MG63 (cell line): ENCODE measurements at places on chromosomes 3 and 15. TPM values are rescaled to one million over a fixed set of nuclear protein-coding genes. Genes with fewer than 3 reads are reported as not detected.
A peak's percentile ranks its signal among the peaks of the same experiment; 100 is the strongest.

UACA gene
- total RNA-seq: 37.6 and 51.6 TPM in 2 replicates

MESP2 gene
- total RNA-seq: 1.8 TPM in 1 of 2 replicates, not detected in the other

ADIPOQ gene
- not detected in 2 replicates for total RNA-seq

SNTN gene
- not detected in 2 replicates for total RNA-seq

FBXO22 gene
- total RNA-seq: 51.6 and 74.1 TPM in 2 replicates

FSTL1 gene
- 642 and 656 TPM in 2 replicates for total RNA-seq

EFCAB12 gene
- total RNA-seq: 0.03 TPM in 1 of 2 replicates, not detected in the other

TRPM1 gene
- not detected in 2 replicates for total RNA-seq

ACTL6A gene
- total RNA-seq: 152 and 159 TPM in 2 replicates

P2RY12 gene
- total RNA-seq: not detected in 2 replicates

LYSMD4 gene
- 7.0 and 7.6 TPM in 2 replicates for total RNA-seq

- no peak for DNase-seq
Measured at GRCh38 chr3:159210336-159210735, 408.5 kb downstream of the MFSD1 start.

DNA sequence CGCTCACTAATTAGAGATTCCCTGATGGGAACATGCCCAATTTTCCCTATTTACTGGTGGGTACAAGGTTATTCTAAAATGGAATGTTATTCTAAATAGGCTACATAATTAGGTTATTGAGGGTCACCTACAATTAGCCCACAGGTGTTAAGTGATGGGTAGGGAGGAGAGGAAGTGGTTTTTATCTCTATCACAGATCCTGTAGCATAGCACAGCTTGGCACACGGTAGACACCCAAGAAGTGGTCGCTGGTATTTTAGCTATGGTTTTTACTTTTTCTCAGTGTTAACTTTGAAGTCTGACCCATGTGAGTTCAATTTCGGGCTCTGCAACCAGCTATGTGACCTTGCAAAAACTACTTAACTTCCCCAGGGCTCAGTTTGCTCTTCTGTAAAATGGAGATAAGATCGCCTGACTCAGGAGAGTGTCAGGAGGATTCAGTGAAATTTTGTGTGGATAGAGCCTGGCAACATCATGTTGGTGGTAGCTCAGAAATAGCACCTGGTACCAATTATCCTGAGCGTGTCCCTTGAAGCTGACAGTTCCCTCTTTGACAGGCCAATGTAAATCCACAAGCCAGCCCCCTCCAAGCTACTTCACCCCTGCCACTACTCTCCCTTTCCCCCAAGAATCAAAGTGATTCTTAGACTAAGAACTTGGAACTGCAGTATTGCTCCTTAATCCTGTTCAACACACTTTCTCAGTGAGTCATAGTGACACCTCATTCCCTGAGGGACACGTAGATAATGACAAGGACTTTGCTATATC lies 8.7 kb upstream of the LMCD1 start:
- DNase-seq: no peak

GRCh38 chr3:119602676-119603075 lies 5.0 kb downstream of the PLA1A start:
- DNase-seq: no peak

GRCh38 chr3:112519424-112520001 lies 20.2 kb upstream of the BTLA start:
- peak; percentile 3 for DNase-seq

- DNase-seq: no peak
Measured at GRCh38 chr3:72797773-72798543, 50.3 kb downstream of the SHQ1 start.

DNA sequence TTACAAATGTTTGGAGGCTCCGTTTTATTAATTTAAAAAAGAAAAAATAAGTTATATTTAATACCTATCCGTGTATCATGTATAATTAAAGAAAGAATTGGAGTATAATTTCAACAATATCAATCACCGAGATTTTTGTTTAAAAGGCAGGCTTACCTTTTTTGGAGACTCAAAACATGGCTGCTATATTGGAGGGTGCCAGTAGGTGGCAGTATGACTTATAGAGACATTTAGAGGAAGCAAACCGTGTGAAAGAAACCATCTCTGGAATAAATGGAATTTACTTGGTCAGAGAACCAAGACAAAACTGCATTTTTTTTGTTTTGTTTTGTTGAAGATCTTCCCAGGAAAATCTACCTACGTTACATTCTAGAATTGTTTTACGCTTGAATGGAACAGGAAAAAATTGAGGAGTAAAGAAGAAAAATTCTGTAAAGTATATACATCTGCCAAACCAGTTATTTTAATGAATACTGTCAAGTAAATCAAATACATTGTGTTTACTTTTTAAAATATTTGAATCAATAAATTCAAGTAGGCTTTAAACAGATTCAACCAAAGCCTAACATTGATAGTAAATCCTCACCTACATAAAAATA lies 802.6 kb upstream of the ALCAM start:
- peak; percentile 18 for DNase-seq

GRCh38 chr15:65413760-65414144 lies 9.0 kb downstream of the IGDCC4 start:
- no peak for DNase-seq

DNA sequence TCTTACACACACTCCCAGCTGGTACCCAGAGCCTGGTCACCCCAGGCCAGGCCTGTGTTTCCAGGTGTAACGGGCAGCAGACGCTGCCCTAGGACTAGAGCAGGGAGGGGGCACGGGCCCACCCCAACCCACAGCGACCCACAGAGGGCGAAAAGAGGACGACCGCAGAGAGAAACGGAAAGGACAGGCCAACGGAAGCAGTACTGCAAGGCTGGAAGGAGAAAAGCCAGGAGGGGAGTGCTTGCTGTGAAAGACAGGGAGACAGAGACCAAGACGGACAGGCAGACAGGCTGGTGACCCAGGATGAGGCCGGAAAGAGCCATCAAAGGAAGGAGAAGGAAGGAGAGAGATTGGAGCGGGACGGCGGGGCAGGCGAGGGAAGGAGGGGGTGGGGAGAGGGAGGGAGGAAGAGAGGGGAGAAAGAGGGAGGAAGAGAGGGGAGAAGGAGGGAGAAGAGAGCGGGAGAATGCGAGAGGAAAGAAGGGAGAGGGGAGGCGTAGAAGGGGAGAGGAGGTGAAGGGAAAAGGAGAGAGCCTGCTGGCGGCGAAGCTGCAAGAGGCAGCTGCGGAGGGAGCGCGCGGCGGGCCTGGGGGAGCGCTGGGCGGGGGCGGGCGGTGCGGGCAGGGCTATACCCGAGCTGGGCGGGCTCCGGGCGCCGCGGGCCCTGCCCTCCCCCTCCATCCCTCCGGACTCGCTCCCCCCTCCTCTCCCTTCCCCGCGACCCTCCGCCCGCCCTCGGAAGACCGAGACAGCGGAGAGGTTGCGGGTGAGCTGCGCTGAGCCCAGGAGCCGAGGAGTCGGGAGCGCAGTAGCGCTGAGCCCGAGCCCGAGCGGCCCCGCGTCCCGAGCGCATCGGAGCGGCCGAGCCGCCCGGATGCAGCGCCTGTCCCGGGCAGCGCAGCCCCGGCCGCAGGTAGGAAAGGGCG lies at the start of gene SLC6A1:
TSS of gene SLC6A1 (plus strand) at position 732 of the 926 bp plus-strand sequence. CDS start 24,464 bp downstream, outside the sequence.
- DNase-seq: no peak

DNA sequence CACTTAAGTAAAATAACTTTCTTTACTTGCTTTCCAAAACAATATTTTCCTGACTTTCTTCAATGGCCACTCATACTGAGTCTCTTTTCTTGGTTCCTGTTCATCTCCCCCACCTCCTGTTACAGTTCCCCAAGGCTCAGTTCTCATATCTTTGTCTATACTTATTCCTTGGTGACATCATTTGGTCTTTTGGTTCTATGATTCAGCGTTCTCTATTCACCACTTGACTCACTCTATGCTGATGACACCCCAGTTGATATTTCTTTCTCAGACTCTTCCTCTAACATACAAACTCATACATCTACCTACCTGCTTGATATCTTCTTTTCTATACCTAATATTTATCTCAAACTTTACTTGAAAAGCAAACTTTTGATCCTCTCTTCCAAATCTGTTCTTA lies 85.0 kb upstream of the P3H2 start:
- no peak for DNase-seq

- DNase-seq: peak; percentile 85
Measured at GRCh38 chr15:84748274-84749110, at the start of gene ZNF592. TSS of gene ZNF592 (plus strand) at chr15:84748592. CDS start at chr15:84782676, 34,084 bp downstream.

GRCh38 chr15:87144775-87145174 lies 1065.1 kb downstream of the AGBL1 start:
- peak; percentile 12 for DNase-seq

- DNase-seq: no peak
Measured at GRCh38 chr3:113254171-113254947, 43.0 kb downstream of the BOC start.

- no peak for DNase-seq
Measured at GRCh38 chr15:71781179-71781964, 29.0 kb upstream of the NR2E3 start.

DNA sequence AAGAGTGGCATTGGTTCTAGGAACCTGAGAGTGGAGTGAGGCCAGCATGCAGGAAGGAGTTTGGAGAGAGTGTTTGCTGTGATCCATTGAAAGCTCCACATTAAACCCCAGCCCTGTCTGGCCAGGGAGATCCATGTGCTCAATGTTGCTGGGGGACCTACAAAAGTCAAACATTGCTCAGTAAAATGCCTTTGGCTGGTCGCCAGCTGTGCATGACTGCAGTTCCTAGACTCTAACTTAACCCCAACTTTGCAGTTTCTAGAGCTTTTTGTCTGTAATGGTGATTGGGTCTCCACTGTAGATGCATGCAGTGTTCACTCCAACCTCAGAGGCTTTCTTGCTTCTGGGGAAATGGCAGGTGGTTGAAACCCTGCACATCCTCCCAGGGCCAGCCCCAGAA lies 99.7 kb upstream of the ABHD17C start:
- DNase-seq: no peak

DNA sequence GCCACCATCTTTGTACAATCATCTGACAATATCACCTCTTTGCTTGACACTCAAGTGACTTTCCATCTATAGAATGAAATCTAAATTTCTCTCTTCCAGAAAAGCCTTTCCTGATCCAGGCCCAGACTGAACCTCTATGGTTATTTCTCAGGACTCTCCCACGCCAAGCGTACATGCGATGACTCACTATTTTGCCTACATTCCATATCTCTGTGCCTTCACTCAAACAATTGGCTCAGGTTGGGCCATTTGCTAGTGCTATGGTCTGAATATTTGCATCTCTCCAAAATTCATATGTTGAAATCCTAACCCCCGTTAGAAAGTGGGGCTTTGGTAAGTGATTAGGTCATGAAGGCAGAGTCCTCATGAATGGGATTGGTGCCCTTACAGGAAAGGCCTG lies 43.9 kb downstream of the ST3GAL6 start:
- DNase-seq: no peak

DNA sequence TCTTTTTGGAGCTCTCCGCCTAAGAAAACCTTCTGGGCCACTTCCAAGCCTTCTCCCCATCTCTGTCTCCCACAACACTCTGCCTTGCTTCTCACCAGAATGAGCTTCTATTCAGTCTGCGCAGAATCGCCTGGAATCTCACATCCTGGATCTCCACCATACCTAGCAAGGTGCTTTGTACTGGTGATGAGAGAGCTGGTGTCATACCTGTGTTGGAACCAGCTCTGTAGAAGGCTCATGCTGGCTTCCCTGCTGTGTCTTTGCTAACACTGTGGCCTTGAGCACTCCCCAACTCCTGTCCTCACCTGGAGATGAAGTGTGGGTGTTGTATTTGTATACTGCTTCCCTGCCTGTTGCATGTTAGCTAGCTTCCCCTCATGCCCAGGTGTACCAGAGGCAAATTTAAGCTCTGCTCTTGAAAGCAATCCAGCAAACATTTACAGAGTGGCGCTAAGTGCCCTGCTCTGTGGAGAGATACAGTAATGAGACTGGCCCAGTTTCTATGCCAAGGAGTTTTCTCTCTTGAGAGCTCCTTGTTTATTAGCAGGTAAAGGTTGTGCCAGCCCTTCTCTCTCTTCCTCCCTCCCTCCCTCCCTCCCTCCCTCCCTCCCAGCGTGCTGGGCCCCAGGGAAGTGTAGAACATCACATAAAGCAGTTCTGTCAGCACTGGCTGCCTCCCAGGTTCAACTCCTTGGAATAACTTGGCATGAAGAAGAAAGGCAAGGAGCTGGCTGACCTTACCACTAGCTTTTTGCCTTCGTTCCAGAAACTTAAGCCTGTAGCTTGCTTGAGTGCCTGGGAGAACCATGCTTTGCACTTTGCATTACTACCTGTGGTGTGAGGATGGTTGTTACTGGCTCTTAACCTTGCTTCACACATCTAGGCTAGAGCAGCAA lies 54.9 kb downstream of the TRIM71 start:
- peak; percentile 82 for DNase-seq

- no peak for DNase-seq
Measured at GRCh38 chr15:100090411-100090810, 251.4 kb downstream of the ADAMTS17 start.

DNA sequence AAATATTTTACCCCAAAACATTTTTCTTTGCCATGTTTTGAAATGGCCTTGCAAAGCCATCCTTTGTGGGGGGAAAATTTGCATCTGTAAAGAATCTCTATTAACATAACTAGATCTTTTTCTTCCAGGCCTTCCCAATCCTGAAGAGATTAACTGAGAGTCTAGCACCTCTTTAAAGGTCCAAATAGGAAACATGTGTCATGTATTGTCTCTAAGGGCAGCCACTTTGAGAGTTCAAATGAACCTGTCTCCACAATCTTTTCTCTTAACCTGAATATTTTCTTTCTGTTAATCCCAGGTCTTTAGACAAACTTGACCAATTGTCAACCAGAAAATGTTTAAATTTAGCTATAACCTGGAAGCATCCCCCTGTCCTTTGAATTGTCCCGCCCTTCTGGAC lies 236.6 kb upstream of the PROK2 start:
- DNase-seq: no peak

GRCh38 chr15:40245666-40246450 lies 7.0 kb downstream of the PAK6 start:
- DNase-seq: no peak

GRCh38 chr3:49647741-49648140 lies 26.4 kb upstream of the APEH start:
- DNase-seq: peak; percentile 11

DNA sequence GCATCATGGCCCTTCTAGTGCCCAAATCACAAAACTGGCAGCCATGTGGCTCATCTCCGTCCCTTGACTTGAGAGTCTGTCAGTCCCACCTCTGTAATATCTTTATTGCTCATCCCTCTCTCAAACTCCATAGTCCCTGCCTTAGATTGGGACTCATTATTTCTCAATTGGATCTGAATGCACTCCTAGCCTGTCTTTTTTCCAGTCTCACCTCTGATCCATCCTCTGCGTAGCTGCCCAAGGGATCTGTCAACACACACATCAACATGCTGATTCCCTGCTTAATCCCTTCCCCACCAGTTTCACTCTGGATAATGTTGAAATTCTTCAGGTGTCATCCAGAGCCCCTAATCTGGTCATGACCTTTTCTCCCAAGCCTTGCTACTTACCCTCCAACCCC lies 39.3 kb downstream of the NMNAT3 start:
- DNase-seq: no peak

DNA sequence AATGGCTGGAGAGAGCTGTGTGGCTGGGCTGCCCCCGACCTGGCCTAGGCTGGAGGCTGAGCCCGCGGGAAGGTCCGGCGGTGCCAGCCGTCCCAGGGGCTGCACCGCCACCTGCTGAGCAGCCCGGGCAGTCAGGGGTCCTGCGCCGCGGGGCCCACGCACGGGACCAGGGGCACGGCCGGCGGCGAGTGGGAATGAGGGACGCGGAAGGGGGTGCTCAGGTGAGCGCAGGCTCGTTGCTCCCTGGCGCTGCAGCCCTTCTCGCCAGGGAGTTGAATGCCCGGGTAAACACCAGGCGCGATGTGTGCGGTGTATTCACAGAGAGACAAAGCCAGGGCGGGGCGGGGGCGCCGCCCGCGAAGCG lies 666 bp upstream of the SEMA3F start:
- DNase-seq: no peak

GRCh38 chr3:63872135-63872924 lies 8.7 kb downstream of the ATXN7 start:
- peak; percentile 57 for DNase-seq
